Activated CD4-positive, alpha-beta T cell treated with anti-CD3 and anti-CD28 coated beads for 48 hours (primary cell): ENCODE measurements at places on chromosomes 4 and X.
A peak's percentile ranks its signal among the peaks of the same experiment; 100 is the strongest.

GRCh38 chrX:20066968-20067708, 49.6 kb downstream of the MAP7D2 start:
- DNase-seq, result no peak

- no peak for DNase-seq
Observed at GRCh38 chr4:40204507-40205258, 7.9 kb downstream of the RHOH start.

- DNase-seq, result no peak
Observed at GRCh38 chr4:114005569-114006442, 26.4 kb upstream of the ARSJ start.

DNA sequence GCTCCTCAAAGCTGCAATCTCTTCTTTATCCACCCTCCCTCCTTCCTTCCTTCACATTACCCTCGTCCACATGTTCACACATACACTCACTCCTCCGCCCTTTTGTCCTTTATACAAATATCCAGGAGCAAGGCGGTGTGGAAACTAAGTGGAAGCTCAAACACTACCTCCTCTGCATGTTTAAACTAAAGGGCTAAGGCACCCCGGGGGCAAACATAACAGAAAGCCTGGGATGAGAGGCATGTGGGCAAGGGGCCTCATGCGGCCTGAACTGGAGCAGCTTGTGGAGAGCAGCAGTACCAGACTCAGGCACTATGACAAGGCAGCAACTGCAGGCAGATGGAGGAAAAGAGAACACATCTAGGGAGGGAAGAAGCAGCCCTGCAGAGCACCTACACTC, 9.5 kb downstream of the MAB21L2 start:
- no peak for DNase-seq

DNA sequence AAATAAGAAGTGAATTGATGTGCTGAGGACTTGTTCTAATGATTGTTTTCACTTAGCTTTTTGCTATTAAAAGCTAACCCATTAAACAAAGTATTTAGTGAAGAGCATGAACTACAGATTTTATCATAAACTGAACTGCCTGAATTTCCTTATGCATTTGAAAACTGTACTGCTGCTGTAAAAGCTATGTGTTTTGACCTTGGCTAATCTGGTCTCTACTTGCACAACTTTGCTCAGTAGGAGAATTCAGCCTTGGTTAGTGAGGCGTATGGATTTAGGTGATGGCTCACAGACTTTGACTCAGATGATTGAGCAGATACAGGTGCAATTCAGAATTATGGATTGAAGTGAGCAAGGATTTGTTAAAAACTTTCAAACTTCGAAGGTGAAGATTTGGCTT, 38.7 kb upstream of the FAT1 start:
- DNase-seq, result no peak

GRCh38 chrX:13511241-13511943, 58.0 kb upstream of the EGFL6 start:
- no peak for DNase-seq

DNA sequence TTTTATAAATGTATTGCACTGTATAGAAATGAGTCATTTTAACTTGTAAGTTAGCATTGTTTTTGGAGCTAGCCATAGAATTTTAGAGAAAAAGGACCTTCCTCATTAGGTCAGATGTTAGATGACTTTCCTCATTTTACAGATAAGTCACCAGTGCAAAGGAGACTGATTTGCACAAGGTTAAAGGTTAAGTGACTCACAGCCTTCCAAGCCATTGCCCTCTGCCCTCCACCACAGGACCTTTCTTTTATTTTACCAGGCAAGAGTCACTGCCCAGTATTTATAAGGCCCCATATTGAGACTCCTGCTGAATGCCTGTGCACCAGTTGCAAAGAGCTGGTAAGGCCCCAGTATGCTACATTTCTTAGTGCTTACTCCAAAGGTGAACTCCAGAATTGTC, 4.2 kb upstream of the ABCG2 start:
- DNase-seq, result no peak

- no peak for DNase-seq
Observed at GRCh38 chr4:165288226-165288625, 39.2 kb upstream of the MSMO1 start.

- DNase-seq, result no peak
Observed at GRCh38 chrX:119036107-119037029, 36.4 kb upstream of the CT47C1 start.

- no peak for DNase-seq
Observed at GRCh38 chr4:38610966-38611431, 53.0 kb upstream of the KLF3 start.

GRCh38 chr4:76896614-76897535, 1.1 kb downstream of the SOWAHB start:
- peak; percentile 26 for DNase-seq

GRCh38 chr4:83297548-83298260, 13.1 kb upstream of the COQ2 start:
- DNase-seq, result no peak

- DNase-seq, result no peak
Observed at GRCh38 chr4:147050356-147050765, 104.7 kb upstream of the TTC29 start.

GRCh38 chr4:128279624-128280225, 7.9 kb downstream of the PGRMC2 start:
- no peak for DNase-seq

DNA sequence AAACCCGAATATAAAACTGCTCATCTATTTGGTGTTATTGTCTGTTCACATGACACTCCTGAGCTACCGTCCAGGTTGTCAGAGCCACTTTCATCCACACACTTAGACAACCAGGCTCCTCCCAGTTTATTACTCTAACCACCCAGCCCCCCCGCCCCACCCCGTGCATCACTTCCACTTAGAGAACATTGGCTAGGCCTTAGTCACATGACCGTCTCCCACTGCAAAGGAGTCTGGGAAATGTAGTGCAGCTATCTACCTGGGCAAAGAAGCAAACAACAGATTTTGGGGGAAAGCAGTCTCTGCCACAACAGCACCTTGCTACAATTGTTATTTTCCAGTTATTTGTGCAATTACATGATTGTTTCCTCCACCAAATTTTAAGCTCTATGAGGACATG, 57.6 kb upstream of the RBPJ start:
- peak; percentile 14 for DNase-seq

- DNase-seq, result no peak
Observed at GRCh38 chr4:25727711-25728493, 72.3 kb downstream of the SLC34A2 start.

DNA sequence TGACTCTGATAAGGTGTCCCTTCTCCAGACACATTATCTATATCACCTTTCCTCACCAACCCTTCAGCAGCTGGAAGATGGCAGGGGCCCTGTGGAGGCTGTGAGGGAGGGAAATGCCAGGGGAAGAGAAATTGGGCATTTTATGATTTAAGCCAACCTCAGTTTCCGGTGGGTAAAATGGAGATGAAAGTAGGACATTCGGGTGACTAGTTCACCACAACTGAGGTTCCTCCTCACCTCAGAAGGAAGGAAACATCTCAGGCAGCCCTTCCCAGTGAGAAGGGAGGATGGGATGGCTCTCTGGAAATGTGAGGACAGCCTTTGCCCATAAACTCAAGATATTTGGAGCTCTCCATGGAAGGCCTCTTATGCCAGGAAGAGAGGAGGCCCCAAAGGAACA, 251.5 kb downstream of the MID1IP1 start:
- no peak for DNase-seq

- no peak for DNase-seq
Observed at GRCh38 chr4:120084327-120084726, 17.7 kb upstream of the MAD2L1 start.

GRCh38 chr4:116639070-116639577, 446.3 kb downstream of the TRAM1L1 start:
- no peak for DNase-seq

GRCh38 chr4:12852338-12853307, 631.5 kb downstream of the RAB28 start:
- no peak for DNase-seq

DNA sequence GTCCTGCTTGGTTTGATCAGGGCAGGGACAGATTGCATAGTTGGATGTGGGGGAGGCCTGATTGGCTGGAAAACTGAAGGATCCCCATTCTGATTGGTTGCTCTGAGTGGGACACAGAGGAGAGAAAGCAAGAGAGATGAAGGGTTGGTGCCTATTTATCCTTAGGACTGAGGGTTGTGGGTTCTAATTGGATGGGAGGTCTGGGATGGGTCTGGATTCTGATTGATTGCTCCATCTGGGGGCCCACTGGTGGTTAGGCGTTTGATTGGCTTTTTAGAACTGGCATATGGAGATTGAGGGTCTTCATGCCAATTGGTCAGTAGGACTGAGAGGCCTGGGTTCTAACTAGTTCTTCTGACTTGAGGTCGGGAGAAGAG, 644 bp upstream of the EBP start:
- no peak for DNase-seq

GRCh38 chrX:36963852-36964251, 44.3 kb upstream of the FAM47C start:
- no peak for DNase-seq

DNA sequence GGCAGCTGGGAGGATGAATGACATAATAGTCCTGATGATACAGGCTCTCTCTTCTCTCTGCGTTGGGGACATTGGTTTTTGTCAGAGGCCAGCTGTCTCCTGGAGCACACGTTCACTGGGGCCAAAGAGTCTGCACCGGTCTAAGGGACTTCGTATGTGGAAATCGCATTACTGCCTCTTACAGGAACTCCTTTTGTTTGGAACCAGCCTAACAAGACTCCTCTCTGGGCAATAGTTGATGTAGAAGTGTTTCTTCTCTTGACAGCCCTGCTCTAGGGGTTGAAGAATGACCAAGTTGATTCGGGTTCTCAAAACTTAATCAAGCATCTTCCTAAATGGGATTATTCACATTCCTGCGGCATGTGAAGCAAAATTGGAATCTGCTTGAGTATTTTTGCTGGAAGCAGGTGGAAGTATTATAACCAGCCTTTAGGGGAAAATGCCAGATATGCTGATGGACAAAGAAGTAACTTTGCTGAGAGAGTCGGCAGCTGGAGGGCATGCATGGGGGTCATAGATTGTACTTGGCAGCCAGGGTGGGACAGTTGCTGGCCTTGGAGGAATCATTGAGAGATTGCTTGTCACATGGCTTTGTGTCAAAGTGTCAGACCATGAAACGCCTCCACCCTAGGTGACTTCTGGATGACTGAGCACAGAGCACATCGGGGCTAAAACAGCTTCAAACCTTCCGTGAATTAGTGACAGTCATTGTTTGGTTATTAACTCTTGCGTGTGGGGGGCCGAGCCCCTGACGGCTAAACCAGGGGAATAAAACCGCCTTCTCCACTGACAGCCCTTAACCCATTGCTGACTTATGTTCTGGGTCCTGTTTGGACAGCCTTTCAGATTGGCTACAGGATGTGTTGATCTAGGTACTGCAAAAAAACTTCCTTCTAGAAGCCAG, 34.4 kb upstream of the SLC34A2 start:
- no peak for DNase-seq

DNA sequence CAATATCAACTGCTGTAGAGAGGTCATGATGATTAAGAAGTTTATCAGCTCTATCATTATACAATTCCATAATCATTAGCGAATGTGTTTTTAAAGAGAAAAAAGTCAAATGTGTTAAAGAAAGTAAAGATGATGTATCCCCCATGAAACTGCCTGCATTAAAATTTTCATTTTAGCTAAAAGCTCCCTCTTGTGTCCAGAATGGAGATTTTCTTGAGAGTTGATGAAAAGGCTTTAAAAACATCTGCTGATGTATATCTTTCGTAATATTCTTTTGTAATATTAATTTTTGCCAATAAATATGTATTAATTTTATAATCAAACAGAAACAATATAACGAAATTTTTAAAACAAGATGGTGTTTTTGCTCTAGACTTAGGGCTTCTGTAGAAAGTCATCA, 52.1 kb upstream of the LHFPL1 start:
- DNase-seq, result no peak

GRCh38 chr4:111031596-111031995, 408.7 kb upstream of the PITX2 start:
- DNase-seq, result no peak

DNA sequence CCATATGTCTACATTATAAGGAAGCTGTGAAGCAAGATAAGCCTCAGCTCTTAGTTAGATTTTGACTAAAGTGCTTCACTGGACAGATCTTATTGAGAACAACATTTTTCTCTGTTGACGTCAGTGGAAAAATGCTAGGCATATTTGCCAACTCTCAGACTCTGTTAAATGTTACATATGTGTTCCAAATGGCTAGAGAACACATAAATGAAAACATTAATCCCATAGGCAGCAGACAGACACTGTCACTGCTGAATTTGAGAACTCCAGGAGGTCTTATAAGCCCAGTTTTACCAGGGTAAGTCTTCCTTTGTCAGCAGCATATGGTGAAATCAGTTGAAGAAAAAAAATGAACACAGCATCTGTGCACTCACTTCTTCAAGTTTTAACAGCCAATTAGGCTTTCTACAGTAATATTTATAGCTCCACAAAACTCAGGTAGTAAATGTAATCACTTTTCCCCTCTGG, 186.9 kb downstream of the CAMK2D start:
- no peak for DNase-seq

DNA sequence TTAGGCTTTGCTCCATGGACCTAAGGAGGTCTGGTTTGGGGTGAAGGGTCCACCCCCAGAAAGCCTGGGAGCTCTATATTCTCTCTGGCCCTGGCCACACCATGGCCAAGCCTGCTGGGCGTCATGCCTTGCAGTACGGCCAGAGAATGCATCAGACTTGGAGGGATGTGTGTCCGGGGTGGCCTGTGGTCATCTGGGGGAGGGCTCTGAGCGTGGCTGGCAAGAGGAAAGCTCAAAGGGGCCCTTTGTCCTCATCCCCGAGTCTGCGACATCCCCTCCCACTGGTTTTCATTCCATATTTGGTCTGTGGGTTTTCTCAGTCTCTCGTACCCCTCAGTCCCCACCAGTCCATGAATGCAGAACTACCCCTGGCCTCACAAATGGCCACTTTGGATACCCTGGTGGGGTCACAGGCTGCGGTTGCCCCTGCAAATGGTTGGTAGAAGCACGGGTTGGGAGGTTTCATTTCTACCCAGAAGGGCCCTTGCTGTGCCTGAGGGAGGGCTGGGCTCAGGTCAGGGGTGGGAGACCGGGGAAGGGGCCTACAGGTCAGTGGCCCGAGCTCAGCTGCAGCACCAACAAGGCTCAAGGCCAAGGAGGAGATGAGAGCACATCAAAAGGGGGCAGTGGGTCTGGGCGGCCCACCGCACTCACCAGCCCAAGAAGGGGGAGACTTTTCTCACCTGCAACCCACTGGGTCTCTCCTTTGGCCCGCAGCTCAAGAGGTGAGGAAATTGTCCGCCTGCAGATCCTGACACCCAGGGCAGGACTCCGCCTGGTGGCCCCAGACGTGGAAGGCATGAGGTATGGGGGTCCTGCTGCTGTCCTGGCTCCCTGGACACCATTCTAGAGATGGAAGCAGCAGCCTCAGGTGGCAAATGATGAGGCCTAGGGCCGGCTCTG, 30.2 kb downstream of the ZNF185 start:
- DNase-seq, result no peak

GRCh38 chr4:88897180-88897579, 159.8 kb downstream of the FAM13A start:
- DNase-seq, result no peak

GRCh38 chr4:9947168-9948062, 73.9 kb downstream of the SLC2A9 start:
- no peak for DNase-seq

- DNase-seq, result no peak
Observed at GRCh38 chr4:105230287-105230686, 83.6 kb downstream of the TET2 start.

GRCh38 chrX:150767475-150768131, 74.4 kb downstream of the MTMR1 start:
- DNase-seq, result peak; percentile 24
